ENCODE measurements at places on chromosomes 7 and 10.

- DNase-seq, result peak; percentile 34
Measured at GRCh38 chr7:103989200-103989784, at the start of gene RELN. Gene RELN (minus strand): TSS chr7:103989658. CDS start chr7:103989356, 302 bp downstream.

DNA sequence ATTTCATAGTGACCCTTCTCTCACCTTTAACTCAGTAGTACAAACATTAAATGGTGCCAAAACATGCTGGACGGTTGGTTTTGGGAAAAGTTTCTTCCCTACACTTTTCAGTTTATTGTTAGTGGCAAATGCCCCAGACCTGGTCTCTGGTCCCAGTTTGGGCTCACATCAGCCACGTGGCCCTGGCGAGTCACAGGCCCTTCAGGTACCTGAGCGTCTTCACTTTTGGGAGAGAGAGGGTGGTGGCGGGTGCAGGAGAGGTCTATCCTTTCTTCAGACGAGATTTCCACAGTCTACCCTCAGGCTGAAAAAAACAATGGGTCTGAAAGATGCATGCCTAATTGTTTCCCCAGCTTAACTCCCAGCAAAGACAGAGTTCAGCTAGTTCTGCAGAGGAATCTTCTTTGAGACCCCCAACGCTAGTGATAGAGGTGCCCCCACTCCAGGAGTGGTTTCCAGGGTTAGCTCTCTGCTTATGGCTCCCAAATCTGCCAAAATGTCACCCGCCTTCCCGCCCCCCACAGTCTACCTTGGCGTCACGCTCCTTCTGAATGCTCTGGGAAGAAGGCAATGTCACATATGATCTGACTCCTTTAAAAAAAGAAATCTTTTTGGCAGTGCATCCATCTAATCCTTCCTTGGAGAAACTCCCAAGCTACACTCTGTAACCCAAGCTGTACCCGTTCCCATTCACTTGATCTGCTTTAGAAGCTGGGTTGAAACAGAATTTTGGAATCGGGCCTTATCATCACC is 384.8 kb upstream of the FOXK1 start:
- no peak for DNase-seq

- DNase-seq, result no peak
Measured at GRCh38 chr7:129858490-129858889, 94.3 kb downstream of the UBE2H start.

GRCh38 chr7:37196676-37197075 is 252.0 kb downstream of the ELMO1 start:
- DNase-seq, result no peak

GRCh38 chr7:101833799-101834198 is 16.4 kb downstream of the CUX1 start:
- DNase-seq, result no peak

DNA sequence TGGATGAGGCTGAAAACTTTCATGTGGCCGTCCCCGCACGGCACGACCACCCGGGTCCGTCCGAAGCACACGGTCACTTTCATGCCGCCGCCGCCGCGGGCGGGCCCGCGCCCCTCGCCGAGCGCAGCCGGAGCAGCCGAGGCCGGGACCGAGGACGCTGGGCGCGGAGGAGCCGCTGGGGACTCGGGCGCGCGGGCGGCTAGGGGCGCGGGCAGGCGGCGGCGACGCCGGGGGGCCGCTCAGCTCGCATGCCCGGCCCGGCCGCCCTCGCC is 247 bp downstream of the PARD3 start:
- peak; percentile 12 for DNase-seq

DNA sequence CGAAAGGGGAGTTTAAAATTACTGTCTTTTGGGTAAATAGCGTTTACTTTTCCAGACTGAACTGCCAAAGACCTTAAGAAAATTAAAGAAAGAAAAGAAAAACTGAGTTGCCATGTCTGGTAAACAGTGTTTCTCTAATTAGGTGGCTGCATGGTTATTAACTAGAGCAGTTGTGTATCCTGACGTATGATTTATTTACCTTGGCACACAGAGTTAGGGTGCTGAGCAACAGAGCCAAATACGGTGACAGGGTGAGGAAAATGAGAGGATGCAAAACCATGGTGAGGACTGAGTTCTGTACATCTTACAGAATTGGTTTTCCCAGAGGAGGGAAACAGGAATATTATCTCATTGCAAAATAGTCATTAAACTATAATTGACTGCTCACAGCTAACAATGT is 546.4 kb upstream of the FZD8 start:
- DNase-seq, result no peak

DNA sequence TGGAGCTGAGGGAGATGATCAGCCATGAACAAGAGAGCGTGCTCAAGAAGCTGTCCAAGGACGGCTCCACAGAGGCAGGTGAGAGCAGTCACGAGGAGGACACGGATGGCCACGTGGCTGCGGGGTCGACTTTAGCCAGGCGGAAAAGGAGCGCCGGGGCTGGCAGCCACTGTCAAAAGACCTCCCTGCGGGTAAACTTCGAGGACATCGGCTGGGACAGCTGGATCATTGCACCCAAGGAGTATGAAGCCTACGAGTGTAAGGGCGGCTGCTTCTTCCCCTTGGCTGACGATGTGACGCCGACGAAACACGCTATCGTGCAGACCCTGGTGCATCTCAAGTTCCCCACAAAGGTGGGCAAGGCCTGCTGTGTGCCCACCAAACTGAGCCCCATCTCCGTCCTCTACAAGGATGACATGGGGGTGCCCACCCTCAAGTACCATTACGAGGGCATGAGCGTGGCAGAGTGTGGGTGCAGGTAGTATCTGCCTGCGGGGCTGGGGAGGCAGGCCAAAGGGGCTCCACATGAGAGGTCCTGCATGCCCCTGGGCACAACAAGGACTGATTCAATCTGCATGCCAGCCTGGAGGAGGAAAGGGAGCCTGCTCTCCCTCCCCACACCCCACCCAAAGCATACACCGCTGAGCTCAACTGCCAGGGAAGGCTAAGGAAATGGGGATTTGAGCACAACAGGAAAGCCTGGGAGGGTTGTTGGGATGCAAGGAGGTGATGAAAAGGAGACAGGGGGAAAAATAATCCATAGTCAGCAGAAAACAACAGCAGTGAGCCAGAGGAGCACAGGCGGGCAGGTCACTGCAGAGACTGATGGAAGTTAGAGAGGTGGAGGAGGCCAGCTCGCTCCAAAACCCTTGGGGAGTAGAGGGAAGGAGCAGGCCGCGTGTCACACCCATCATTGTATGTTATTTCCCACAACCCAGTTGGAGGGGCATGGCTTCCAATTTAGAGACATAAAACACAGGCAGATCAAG is 3.3 kb downstream of the GDF2 start:
- no peak for DNase-seq

GRCh38 chr7:124667312-124668153 is 98.1 kb downstream of the GPR37 start:
- DNase-seq, result no peak

DNA sequence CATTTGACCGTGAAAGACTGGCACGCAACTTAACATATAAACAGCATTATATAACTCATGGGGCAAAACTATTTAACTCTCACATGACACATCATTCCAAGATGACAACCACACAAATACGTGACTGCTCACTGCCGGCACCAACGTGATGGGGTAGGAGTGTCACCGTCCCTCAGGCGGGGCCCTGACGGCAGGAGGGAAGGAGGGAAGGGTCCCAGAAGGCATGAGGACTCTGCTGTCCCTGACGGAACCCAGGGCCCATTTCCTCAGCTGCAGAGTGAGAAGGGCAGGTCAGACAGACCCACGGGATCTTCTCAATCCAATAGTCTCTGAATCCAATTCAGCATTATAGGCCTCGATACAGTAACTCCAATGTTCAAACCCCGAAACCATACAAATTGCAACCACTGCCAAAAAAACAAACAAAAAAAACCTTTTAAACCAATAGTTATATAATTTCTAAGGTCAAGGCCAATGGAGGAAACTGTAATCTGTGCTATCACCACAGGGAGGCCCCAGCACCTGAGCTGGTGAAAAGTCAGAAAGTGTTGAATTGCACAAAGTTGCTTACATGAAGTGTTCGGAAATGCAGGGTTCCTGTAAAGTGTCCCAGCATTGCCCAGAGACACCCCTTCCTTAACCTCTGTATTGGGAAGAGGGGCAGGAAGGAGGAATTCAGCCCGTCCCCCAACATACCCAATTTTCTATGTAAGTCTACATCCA is 137.4 kb downstream of the TNS3 start:
- DNase-seq, result peak; percentile 28

GRCh38 chr10:95300022-95300539 is 9.3 kb upstream of the PDLIM1 start:
- DNase-seq, result no peak

DNA sequence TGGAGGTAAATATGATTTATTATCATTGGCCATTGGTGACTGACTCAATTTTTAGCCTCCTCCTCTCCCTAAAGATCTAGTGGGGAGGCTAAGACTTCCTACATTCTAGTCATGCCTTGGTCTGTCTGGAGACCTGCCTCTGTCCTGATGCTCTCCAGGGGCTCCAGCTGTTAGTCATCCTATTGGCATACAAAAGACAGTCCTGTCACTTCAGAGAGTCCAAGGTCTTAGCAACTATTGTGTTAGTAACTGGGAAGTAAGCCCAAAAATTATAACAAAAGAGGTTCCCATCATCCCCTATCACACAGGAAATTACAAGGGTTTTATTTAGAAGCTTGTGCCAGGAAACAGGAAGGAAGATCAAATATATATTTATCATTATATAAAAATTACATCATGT is 400.6 kb upstream of the VSTM2A start:
- no peak for DNase-seq

DNA sequence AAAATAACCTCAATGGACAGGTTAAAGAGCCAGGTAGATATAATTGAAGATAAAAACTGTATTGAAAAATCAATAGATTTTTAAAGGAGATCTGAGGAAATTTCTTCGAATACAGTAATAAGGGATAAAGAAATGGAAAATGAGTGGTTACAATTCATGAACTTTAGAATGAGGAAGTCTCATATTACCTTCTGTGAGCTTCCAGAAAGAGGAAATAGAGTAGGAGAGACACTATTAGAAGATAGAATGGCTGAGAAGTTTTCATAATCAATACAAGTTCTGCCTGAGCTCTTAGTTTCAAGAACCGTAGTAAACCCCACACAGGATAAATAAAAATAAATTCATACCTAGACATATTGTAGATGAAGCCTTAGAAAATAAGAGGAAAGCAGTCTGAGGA is 11.5 kb downstream of the SDK1 start:
- DNase-seq, result no peak

GRCh38 chr7:133051066-133051465 is 30.8 kb downstream of the CHCHD3 start:
- DNase-seq, result peak; percentile 11

DNA sequence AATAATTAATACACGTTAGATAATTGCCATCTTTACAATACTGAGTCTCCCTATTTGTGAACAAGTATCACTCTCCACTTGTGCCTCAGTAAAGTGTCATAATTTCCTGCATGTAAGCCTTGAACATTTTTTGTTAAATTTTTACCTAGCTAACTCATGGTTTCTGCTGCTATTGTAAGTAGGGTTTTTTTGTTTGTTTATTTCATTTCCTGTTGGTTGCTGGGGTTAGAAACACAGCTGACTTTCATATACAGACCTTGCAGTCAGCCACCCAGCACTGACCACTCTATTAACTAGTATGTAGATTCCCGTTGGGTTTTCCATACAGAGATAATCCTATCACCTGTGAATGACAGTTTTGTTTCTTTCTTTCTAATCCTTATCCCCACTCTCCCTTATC is 133.3 kb downstream of the MPP7 start:
- DNase-seq, result no peak

DNA sequence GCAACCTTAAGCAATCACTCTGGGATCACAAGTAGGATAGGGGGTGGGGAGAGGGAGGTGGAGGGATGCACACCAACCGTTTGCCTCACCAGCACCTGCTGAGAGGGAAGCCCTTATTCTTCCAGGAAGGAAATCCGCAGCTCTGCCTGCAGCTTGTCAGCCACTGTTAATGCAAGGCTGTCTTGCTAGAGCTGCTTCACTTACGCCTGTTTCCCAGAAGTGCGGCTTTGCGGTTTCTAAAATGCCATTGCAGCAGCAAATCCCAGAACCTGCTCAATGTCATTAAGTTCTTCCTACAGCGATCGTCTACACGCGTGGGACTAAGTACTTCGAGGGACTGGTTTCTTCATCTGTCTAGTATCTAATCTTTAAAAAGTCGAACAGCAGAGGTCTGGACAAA is 191.1 kb downstream of the ZMYND11 start:
- DNase-seq, result no peak

DNA sequence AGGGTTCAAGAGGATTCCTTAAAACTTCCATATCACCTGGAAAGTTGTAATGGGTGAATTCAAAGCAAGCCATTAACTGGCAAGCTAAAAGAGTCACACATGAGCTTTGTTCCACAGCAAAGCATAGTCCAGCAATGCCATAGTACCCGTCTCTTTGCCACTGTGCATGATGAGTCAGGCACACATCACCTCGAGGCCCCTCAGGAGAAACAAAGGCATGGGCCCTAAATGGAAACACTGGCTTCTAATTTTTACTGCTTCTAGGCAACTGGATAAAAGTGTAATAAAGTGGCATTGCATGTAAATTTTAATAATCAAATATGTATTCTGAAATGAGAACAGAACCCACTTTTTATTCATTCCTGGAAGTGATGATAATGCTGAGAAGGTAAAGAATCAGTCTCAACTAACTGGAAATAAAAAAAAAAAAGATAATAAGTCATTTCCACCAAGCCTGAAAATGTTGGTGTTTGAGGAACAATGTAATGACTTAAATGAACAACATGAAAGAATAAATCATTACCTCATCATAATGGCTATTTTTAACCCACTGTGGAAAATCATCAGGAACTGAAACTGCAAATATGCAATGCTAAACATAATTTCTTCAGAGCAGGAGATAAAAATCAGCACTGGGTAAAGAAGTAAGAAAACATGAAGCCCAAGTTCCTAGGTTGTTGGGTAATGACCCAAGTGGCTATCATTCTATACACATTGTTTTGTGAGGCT is 104.9 kb downstream of the CDK6 start:
- DNase-seq, result peak; percentile 53

GRCh38 chr7:41779918-41780317 is 77.0 kb upstream of the INHBA start:
- no peak for DNase-seq

DNA sequence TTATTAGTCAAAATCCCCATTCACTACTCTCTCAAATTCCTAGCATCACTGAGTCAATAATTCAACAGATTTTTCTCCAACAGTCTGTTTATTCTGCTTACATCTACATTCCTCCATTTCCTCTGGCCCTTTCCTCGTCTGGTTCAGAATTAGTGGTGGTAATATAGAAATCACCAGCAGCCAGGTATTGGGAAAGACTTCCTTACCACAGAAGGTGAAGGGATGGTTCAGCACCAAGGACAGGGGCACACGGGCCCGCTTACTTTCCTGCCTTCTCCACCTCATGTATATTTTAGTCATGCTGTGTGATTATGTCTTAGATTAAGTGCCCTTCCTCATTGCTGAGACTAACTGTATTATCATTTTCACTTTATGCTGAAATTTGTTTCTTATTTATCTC is 70.4 kb upstream of the APBB1IP start:
- DNase-seq, result peak; percentile 2

- DNase-seq, result peak; percentile 87
Measured at GRCh38 chr7:28630350-28630749, 218.0 kb downstream of the CREB5 start.

DNA sequence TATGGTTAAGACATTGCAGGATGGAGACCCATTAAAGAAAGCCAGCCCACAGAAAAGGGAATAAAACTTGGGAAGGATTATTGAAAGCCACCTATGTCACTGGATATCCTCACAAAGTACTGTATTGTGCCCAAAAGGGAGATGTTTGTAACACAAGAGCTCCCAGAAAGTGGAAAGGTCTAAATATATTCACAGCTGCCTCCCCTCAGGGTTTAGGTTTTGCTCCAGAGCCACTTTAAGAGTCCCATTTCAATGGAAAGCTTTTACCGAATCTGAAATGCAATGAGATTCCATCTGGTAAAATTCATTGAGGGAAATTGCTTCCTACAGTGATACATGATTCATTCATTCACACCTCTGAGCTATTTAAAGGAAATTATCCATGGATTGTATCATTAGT is 176.4 kb downstream of the XPNPEP1 start:
- DNase-seq, result no peak

Data from fibroblast of skin of scalp (primary cell).